Mammary microvascular endothelial cell (primary cell): ENCODE measurements at places on chromosomes 3 and 15. TPM values are rescaled to one million over a fixed set of nuclear protein-coding genes. Genes with fewer than 3 reads are reported as not detected.

MCTP2 gene
- total RNA-seq = 0.54 and 0.67 TPM in 2 replicates

OCA2 gene
- not detected in 2 replicates for total RNA-seq

TRIM42 gene
- total RNA-seq = not detected in 2 replicates

APPL1 gene
- total RNA-seq = 27.8 and 29.1 TPM in 2 replicates

ACTC1 gene
- total RNA-seq = not detected in 2 replicates
